Occipital lobe (tissue), 3 donors: ENCODE measurements at places on chromosomes 2 and 18.

DNA sequence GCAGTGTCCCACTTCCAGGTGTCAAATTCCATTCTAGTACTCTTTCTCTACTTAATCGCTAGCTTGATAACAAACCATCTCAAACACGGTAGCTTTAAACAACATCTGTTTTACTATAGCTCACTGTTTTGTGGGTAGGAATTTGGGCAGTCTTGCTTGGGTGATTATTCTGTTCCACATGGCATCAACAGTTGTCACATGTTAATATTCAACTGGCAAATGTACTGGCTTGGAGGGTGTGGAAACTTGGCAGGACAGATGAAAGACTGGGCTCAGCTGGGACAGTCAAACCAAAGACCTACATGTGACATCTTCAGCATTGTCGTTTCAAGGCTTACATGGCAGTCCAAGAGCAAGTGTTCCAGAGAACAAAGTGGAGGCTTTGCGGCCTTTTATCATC lies 241.8 kb downstream of the PTH2R start:
- DNase-seq: no peak

- DNase-seq: no peak
Observed at GRCh38 chr18:58697146-58697545, 25.9 kb downstream of the MALT1 start.

GRCh38 chr2:21095714-21096113 lies 28.1 kb upstream of the TDRD15 start:
- DNase-seq: no peak

DNA sequence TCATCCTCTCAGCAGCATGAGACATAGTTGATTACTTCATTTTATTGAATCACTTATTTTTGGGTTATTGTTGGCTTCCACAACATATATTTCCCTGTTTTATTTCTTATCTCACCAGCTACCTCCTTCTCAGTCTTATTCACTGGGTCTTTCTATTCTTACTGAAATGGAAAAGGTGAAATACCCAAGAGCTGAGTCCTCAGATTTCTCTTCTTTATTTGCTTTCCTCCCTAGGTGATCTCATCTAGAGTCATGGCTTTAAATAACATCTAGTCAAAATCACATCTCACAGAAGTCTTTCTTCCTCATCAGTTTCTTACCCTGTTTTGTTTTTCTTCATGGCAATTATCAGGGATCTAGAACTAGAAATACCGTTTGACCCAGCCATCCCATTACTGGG lies 105.0 kb upstream of the RBBP8 start:
- no peak for DNase-seq

- no peak for DNase-seq
Observed at GRCh38 chr2:29723255-29724001, 198.0 kb downstream of the ALK start.

- no peak for DNase-seq
Observed at GRCh38 chr18:25469489-25469888, 117.5 kb upstream of the ZNF521 start.

DNA sequence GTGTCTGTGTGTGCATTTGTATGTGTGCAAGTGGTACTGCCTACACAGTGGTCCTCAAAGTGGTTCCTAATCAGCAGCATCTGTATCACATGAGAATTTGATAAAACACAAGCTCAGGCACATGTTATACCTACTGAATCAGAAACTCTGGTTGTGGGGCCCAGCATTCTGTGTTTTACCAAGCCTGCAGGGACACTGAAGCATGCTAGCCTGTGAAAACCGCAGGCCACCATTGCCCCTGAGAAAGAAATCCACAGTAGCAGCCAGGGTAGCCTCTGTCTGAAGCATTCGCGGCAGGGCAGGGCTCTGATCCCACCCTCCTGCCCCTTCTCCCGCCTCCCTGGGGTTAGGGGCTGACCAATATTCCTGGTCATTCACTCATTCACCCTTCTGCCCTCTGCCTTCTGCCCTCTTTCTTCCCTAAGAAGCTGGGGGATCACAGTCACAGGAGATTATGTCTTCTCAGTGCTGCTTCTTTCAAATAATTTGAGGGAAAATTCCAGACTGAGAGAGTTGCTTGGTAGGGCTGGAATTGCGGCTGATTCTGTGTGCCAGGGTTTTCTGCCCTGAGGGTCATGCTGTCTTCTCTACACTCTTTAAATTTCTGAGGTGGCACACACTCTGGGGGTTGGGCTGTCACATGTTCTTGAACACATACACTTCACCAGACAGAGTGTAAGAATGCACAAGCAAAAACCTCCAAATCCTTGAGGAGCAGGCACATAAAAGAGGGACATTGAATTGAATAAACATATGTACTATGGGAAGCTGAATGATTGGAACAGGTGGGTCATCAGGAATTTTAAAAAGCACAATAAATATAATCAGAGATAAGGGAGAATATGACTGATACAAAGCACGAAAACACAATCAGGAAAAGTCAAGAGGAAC lies 126.6 kb upstream of the SEC11C start:
- DNase-seq: no peak

- no peak for DNase-seq
Observed at GRCh38 chr2:215020283-215020682, 118.1 kb downstream of the ABCA12 start.

DNA sequence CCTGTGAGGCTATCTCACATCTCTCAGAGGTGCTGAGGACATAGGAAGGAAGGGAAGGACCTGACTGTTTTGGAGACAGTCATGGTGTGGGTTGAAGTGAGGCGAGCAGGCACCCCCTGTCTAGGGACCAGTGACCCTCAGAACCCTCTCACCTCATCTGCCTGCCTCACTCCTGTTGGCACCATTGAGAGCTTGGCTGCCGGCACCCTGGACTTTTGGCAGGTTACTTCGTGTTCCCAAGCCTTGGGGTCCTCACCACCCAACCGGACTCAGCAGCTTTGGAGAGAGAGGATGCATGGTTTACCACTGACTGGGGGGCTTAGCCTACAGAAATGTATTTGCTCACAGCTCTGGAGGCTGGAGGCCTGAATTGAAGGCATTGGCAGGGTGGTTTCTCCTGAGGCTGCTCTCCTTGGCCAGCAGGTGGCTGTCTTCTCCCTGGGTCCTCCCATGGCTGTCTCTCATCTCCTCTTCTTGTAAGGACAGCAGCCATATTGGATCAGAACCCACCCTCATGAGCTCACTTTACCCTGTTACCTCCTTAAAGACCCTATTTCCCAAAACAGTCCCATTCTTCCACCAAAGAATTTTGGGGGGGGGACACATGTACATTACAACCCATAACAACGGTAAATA lies 142.0 kb downstream of the TSN start:
- no peak for DNase-seq

GRCh38 chr2:197148401-197148800 lies 162.2 kb downstream of the ANKRD44 start:
- DNase-seq: no peak
